ENCODE measurements at places on chromosomes 6 and 20. TPM values are rescaled to one million over a fixed set of nuclear protein-coding genes. Genes with fewer than 3 reads are reported as not detected.

Gene TAAR2
- not detected for polyA plus RNA-seq

- no peak for DNase-seq
Observed at GRCh38 chr6:47323321-47323720, 13.6 kb upstream of the TNFRSF21 start.

DNA sequence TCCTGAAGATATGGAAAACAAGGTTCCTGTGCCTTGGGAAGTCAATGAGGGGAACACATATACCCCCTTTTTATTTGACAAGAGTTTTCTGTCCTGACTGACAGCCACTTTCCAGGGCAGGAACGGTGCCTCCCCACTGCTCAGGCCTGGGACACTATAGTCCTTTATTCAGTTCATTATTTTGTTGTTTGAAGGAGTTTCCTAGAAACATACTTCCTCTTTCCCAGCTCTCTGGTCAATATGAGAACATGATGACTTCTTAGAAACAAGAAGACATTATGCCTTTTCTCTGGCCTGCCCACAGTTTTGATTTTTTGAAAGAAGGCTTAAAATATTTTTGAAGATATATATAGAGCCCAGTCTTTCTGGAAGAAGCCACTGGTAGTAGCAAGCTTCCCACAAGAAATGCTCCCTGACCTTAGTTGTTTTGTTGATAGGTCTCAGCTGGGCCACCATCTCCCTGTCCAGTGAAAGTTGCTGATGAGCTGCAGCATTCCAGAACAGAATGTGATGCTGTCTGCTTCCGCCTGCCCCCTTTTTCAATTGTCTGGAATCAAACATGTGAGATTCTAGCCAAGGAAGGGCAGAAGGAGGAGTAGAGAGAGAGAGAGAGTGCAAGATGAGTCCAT is 350.0 kb upstream of the PRND start:
- no peak for DNase-seq

DNA sequence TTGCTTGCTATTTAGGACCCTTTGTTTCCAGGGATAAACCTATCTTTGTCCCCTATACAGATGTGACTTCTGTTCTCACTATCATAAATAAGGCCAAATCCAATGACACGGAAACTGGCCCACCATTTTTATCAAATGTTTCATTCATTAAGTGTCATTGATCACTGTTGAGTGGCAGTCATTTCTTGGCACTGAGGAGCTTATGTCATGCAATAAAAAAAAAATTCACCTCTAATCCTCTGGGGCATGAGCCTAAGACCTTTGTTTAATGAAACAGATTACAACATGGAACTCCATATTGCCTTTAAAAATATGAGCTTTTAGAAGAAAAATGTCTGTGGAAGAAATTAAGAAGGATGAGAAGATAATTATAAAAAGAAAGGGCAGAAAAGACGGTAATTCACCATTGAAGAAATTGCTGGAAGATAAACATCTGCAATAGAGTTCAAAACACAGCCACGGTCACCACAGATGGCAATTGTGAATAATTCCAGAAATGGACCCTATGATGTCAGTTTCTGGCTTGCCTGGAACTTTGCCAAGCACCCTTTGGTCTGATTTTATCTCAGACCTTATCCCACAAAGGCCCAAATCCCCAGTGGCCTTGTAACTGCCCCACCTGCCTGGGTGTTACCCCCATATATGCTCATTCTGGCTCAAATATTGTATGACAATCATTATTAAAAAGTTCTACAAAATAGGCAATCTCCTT is 91.1 kb downstream of the DST start:
- DNase-seq = no peak

DNA sequence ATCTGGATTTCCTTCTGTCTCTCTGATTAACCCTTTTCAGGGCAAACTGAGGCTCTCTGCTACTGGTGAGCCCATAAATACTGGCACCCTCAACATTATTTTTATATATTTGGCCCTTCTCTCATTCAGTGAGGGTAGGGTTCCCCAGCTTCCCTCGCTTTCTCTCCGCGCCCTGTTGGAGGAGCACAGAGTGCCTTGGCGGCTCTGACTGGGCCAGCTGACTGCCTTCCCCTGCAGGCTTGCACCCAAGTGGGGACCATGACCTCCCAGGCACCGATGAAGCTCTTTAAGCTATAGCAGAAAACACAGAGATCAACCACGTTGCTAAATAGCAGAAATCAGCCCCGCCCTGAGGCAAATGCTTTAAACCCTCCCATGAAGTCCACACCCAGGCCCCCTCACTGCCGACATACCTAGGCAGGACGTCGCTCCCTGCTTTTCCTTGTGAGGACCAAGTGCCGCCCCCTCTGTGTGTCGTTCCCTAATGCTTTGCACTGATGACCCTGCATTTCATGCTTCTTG is 105.0 kb downstream of the HUS1B start:
- no peak for DNase-seq
